ENCODE measurements at places on chromosomes 16 and 17.

- DNase-seq = no peak
Observed at GRCh38 chr17:50832864-50833381, 2.5 kb upstream of the WFIKKN2 start.

GRCh38 chr17:62704381-62704971 lies 77.0 kb downstream of the MRC2 start:
- no peak for DNase-seq

DNA sequence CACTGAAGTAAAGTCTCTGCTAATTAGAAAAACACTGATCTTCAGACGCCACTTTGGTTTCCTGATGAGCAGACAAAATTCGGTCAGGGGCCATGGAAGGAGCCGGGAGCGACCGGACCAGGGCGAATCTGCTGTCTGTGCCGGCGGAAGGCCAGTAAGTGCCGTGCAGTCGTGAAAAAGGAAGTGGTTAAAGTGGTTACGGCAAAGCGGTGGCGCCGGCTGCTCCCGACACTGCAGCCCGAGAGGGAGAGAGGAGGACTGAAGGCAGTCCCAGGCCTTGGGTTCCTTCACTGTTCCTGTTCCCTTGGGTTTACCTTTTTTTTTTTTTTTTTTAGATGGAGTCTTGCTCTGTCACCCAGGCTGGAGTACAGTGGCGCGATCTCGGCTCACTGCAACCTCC lies 17.3 kb upstream of the HEXD start:
- no peak for DNase-seq

DNA sequence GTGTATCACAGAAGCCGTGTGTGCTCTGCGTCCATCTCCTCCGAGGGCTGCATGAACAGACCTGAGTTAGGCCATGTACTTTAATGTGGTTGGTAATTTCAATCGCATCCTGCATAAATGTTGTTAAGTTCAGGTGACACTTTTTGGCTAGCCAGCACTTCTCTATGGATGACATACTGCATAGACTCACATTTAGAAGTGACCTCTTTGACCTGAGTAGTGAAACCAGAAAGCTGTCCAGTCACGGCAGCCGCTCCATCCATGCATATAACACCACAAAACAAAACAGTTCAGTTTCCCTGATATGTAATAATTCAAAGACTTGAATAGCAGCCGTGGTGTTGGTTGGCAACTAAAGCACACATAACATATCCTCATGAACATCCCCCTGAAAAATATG lies 94.1 kb downstream of the CYTH1 start:
- DNase-seq = no peak

- no peak for DNase-seq
Observed at GRCh38 chr17:42754782-42755181, 6.2 kb upstream of the RAMP2 start.

- no peak for DNase-seq
Observed at GRCh38 chr16:11399261-11399831, 54.1 kb downstream of the RMI2 start.

- DNase-seq = no peak
Observed at GRCh38 chr16:69176033-69176800, 10.7 kb upstream of the SNTB2 start.

- DNase-seq = no peak
Observed at GRCh38 chr16:46785076-46785845, 37.1 kb upstream of the MYLK3 start.

GRCh38 chr16:52446080-52446479 lies 100.9 kb downstream of the TOX3 start:
- DNase-seq = no peak

DNA sequence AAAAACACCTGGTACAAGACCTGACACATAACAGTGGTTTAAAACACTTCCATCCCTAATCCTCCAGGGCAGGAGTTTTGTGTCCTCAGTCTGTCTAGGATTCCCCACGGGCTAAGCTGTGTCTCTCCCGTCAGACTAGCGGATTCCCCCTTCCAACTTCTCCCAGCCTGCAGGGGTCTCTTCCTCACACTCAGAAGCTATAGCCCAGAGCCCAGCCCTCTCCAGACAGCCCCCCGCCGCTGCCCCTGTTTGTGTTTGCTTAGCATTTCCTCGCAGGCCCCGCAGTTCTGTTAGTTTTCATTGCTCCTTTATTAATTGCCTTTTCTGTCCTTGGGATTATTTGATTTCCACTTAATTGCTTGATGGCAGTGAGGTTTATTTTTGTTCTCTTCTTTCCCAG lies 91.2 kb downstream of the TMEM132E start:
- DNase-seq = no peak

DNA sequence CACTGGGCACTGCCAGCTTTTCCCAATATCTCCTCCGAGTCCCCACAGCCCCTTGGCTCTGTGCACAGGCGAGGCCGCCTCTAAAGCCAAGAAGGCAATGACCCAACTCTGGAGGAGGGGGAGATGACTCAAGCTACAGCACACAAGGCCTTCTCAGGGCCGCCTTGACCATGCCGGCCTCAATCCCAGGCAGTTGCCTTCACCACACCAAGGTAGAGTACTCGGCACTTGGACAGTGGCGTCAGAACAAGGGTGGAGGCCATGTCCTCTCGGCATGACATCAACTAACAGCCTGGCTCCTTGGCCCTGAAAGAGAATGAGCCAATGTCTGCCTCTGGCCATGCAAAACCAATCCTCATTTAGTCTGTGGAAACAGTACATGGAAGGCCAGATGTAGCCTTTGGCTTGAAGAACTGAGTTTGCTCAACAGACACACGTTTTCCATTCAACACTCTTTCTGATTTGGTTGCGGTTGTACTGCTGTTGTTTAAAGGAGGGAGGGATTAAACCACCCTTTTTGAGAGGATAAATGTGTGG lies 139.6 kb downstream of the XYLT1 start:
- DNase-seq = no peak

DNA sequence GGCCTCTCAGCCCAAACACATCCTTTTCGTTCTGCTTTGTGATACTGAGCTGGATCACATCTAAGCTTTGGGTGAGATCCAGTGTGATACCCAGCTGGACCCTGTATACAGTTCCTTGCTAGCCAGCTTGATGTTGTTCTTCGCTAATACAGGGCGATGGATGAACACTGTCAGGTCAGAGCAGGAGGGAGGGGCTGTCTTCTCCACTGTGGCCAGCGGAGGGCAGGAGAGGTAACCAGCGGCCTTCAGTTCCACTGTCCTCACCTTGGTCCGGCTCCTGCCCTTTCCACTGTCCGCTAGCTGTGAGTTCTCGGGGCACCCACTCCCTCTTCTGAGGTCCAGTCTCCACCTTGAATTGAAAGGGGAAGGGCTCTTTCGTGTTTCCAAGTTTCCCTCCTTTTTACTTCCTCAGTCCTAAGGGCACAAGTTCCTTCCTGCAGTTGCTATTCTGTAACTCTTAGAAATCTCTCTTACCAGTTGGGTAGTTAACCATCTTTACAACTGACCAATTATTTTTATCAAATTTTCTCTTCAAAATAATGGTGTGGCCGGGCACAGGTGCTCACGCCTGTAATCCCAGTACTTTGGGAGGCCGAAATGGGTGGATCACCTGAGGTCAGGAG lies 3.0 kb upstream of the ZNF213 start:
- DNase-seq = no peak

DNA sequence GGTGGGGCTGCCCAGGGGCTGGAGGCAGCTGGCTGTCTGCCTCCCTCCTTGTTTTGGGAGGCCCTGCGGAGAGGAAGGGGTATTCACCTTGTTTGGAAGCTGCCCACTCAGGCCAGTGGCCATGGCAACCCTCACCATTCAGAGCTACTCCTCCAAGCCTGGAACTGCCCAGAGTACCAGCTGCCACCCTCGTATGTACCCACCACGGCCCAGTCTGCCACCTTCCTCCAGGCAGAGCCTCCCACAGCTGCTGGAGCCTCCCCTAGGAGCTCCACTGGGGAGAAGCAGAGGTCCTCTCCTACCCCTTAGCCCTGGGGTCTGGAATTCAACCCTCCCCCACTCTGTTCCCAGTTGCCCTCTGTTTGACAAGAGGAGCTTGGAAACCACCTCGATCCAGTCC lies 90.7 kb downstream of the AXIN2 start:
- DNase-seq = no peak

DNA sequence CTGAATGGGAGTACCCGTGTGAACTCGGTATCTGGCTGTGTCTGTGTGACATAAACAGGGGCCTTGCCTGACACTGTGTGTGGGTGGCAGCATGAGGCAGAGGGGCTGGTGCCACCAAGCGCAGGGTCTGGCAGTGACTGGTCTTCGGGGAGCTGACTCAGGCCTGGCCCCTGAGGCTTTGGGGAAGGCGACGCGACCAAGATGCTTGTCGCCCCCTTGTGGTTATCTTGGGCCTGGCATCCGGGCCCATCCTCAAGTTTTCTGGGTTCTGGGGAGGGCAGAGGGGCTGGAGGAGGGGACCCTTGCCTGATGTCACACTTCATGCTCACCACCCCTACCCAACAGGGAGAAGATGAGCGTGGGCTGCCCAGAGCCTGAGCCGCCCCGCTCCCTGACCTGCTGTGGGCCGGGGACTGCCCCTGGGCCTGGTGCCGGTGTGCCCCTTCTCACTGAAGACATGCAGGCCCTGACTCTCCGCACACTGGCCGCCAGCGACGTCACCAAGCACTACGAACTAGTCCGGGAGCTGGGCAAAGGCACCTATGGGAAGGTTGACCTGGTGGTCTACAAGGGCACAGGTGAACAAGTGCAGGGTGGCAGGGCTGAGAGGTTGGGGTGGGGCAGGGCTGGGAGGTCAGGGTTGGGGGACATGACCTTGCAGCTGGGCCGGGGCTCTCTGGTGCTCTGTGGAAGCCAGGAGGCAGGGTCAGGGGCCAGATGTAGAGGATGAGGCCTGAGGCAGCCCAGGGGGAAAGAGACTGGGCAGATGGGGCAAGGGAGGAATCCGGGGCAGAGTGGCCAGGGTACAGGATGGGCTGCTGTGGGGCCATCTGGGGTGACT lies 24.9 kb downstream of the SBK1 start:
- no peak for DNase-seq

DNA sequence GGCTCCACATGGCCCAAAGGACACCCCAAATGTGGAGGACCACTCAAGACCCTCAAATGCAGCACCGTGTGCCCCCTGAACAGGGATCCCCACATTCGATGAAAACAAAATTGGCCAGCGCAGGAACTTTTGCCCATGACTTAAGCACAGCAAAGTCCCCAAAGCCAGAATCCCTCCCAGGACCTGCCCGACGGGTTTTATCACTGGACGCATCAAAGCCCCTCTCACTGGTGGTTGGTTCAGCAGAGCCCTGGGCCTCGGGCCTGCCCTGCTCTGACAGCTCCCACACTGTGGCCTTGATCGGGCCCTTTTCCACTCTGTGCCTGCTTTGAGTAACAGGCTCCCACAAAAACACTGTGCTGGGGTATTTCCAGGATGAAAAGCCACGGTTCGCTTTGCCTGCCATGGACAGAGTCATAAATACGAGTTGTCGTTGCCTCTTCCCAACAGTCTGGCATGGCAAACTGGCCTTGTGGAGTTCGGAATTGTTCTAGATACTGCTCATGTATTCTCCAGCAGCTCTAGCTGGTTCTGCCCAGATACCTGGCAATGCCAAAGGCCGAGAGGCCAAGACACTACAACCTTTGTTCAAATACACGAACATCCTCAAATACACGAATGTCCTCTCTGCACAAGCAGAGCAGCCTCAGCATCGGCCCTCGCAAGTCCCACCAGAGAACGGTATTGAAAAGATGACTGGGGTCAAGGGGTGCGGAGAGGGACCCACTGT lies 46.4 kb downstream of the TBC1D16 start:
- no peak for DNase-seq

DNA sequence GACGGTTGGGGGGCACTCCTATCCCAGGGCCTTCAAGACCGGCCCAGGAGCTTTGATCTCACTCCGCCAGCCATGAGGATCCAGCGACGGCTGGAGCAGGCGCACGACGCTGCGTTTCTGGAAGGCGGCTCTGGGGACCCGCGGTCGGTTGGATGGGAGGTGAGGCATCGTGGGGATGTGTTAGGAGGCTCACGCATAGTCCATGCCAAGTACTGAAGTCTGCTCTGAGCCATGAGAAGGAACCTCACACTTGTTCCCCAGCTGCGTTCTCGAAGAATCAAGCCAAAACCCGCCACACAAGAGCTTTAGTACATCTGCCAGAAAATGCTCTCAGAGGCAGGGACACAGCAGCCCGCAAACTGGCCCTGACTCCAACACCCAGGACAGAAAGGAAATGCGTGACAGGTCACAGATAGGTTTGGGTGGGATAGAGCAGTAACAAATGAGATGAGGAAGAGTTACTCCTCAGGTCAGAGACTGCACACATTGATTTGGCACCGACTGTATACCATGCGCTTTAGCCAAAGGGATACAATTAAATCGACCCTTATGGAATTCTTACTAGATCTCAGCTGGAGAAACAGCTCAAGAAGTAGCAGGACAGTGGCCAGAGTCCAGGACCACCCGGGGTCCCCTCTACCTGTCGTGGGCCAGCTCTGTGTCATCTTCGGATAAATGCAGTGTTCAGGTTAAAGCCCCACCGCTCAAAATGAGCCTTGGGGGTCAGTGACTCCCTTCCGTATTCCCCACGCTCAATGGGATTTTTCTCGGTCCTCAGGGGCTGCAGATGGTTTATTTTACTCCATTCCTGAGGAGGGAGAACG lies 6.7 kb upstream of the GSG1L start:
- DNase-seq = no peak

GRCh38 chr17:70929226-70929625 lies 759.9 kb downstream of the KCNJ2 start:
- DNase-seq = no peak

DNA sequence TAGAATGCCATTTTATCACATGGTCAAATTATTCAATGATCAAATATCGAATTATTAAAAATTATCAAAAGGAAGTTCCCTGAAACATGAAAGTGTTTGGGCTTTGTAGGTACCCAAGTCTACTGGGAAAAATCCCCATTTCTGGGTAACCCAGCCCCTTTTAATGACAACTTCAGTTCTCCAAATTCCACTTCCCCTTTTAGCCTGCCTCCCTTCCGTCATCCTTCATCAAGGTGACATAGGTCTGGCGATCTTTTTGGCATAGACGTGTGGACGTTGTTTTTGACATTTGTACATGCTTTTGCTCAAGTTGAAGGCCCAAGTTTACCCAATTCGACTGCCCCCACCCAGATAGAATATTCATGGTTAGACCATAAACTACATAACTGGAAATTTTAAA lies 660.9 kb downstream of the MAF start:
- no peak for DNase-seq

- no peak for DNase-seq
Observed at GRCh38 chr16:81374550-81374949, 59.8 kb downstream of the GAN start.

DNA sequence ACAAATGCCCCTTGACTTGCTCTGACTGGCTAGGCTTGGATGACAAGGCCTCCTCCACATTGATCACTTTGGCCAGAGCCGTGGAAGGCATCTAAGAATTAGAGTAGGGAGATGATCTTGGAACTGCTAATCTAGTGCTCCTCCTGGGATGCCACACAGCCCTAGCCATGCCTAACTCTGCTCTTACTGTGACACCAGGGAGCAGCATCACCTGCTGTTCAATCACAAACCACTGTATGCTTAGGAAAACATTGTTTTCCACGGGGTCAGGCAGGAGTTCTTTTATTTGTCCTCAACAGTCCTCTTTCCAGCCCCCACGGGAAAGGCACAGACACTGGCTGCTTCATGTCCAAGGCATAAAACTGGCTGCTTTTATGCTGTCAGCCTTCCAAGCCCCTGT lies 46.3 kb downstream of the C16orf78 start:
- no peak for DNase-seq

- DNase-seq = no peak
Observed at GRCh38 chr16:78060295-78060694, 37.9 kb downstream of the CLEC3A start.

Measured in NCI-H1417 treated with DMSO at 0.1 percent for 48 hours (cell line).